Stimulated activated CD4-positive, alpha-beta T cell treated with anti-CD3 and anti-CD28 coated beads, Interleukin-1b, Interleukin-23, amount 100 ng/mL, for 1 hour (primary cell): ENCODE measurements at places on chromosomes 12 and 14.

GRCh38 chr12:54249489-54249888 lies 30.4 kb downstream of the CBX5 start:
- no peak for DNase-seq

DNA sequence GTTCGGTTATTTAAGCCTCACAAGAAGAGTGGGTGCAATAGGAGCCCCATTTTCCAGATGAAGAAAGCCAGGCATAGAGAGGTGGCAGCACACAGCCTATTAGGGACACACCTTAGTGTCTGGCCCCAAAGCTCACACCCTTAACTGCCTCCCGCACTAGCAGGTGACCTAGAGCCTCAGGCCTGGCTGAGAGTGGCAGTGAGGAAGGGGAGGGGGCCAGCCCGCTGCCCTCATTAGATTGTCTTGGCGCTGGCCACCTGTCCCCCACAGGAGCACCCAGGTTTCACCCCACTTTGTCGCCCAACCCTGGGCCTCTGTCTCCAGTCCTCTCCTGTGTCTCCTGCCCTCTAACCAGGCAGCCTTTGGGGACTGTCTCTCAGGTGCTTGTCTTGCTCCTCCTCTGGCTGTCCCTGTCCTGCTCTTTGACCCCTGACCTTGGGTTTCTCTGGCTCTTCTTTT lies 18.5 kb upstream of the PGF start:
- no peak for DNase-seq

DNA sequence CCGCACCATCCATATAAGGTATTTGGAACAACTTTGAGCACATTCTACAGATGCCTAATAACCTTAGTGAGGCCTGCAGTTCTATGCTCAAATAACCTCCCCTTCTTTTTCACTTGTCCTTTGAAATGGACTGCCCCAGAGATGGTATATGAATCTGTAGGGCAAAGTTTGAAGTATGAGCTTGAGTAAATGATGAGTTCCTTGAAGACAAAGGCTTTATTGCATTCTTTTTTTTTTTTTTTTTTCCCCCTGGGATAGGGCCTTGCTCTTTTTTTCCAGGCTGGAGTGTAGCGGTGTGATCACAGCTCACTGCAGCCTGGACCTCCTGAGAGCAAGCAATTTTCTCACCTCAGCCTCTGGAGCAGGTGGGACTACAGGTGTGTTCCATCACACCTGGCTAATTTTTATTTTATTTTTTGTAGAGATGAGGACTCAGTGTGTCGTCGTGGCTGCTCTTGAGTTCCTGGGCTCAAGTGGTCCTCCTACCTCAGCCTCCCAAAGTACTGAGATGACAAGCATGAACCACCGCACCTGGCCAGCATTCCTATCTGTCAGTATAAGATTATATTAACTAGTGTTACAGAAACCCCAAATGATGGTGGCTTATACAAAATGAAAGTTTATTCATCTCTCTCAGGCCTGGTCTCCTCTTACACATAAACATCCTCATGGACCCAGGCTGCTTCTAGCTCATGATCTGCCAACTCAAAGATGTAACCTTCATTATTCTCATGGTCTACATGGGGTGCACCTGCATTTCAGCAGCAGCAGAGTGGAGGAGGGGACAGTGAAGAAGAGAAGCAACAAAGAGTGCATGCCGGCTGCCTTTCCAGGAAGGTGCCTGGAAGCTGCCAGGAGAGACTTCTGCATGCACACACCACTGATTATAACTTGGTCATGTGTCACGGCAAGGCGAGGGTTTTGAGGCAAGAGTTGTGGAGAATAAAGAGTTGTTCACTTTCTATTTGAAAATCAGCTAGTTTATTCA lies 101.4 kb downstream of the DUSP16 start:
- no peak for DNase-seq

GRCh38 chr12:94553130-94553519 lies 93.5 kb upstream of the CEP83 start:
- DNase-seq, result no peak

DNA sequence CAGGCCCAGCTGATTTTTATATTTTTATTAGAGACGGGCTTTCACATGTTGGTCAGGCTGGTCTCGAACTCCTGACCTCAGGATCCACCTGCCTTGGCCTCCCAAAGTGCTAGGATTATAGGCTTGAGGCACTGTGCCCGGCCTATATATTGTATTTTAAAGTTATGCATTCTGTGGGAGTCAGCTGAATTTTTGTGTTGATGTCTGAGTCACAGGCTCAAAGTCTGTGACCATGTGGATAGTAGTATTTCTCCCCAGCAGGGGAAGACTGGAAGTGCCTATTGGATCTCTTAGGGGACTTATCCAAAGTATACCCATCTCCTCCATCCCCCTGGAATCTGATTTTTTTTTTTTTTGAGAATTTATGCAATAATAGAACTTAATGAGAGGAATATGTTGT lies 43.8 kb upstream of the ATF1 start:
- DNase-seq, result no peak

DNA sequence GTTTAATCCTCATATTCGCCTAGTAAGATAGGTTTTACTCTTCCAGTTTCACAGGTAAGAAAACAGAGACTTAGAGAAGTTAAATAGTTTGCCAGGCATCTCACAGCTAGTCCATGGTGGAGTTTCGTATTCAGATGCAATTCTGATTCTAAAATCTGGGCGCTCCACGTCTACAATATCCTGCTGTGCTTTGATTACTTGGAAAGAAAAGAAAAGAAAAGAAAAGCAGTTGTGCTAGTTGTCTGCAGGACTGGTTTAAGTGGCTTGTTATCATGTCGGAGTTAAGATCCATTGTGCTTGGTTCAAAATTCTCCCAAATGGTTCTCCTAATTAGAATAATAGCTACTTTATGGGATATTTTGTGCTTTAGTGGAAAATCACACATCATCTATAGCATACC lies 18.6 kb downstream of the AKAP3 start:
- DNase-seq, result no peak

DNA sequence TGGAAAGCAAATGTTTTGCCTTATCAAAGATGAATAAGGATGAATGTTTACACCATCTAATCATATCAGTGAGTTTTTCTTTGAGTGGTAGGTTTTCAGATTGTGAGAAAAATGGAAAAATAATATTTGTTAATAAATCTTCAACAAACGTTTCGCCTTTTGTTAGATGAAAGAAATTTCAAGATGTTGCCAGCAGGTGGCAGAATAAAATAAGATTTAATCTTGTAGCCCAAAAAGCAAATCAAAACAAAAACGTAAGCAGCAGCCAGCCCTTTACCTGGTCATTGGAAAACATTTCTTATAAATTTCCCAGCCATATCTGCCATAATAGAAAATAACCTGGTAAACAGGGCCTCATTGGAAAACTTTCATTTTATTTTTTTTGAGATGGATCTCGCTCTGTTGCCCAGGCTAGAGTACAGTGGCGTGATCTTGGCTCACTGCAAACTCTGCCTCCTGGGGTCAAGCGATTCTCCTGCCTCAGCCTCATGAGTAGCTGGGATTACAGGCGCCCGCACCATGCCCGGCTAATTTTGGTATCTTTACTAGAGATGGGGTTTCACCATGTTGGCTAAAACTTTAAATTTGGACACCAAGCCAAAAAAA lies 15.4 kb upstream of the TMEM120B start:
- no peak for DNase-seq

GRCh38 chr12:89372584-89373370 lies 20.5 kb upstream of the DUSP6 start:
- DNase-seq, result no peak

DNA sequence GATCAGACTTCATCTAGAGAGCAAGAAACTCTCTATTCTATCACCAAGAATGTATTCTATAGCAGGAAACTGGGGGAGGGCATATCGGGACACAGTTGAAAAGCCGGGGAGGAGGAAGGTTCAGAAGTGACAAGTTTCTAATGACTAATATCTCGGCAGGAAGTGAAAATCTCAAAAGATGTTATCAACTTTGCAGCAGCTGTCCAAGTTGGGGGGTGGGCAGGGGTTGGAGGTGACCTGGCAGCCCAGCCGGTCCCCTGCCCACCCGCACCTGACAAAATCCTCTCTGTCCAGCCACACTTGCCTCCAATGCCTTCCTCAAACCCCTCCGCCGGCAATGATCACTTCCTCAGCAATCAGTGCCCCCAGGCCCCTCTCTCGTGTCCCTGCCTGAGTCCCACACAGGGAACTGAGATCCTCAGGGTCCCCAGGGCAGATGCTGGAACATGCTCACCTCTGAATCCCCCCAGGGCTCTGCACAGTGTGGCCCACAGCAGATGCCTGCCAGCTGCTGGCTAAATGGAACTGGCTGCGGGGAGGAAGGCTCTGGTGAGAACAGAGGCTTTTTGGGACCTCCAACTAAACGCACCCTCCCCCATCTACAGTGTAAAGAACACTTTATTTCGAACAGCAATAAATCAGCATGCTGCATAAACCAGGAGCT lies 43.9 kb downstream of the CCDC88C start:
- no peak for DNase-seq

- no peak for DNase-seq
Observed at GRCh38 chr12:43762596-43762995, 3.8 kb downstream of the IRAK4 start.

- no peak for DNase-seq
Observed at GRCh38 chr14:22024137-22024536, 350.5 kb upstream of the OR4E1 start.

DNA sequence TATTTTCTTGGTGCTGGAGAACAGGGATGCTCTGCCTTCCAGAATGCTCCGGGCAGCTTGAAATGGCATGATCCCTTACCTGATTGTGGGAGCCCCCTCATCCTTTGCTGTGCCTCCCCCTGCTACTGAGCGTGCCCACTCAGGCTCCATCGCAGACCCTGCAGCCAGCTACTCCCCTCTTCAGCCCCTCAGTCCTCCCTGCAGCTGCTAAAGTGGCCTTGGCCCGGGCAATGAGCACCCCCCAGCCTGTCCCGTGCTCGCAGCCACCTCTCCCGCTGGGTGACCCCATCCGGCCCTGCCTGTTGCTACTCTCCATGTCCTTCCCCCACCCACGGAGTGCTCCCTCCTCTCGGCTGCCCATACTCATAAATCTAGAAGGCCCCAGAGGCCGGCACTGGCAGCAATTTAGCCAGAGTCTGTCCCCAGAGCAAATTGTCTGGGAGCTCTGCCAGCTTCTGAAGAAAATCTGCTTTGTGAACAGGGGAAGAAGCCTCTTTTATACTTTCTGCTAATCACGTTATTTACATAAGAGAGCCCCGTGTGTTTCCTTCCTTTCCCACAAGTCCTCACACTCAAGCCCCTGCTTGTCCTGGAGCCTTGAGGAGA lies 143.7 kb upstream of the FRMD6 start:
- DNase-seq, result no peak

DNA sequence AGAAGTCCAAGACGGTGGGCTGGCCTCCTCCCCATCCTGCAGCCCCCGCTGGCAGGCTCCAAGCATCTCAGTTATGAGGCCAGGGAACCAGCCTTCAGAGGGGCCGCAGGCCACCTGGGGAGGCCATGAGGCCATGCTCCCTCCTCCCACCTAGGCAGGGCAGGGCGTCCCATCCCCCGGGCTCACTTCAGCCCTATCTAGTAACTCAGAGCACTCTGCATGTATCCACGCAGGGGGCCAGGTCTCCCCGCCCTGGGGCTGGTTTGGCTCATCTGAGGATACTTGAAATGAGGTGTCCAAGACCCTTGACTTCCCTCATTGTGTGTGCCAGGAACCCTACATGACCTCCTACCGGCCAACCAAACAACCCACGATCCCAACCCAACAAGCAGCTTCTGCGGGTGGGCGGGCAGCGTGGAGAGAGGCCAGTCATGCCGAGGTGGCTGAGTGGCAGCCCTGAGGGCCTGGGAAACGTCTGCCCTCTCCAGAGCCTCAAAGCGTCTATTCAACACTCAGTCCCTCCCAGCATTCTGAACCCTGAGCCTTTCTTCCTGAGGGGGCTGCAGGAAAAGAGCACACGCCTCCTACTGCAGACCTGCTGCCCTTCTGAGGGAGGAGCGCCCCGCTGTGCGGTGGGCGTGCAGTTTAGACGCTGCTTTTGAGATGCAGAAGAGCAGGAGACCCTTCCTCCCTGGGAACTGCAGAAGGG lies 16.8 kb downstream of the ISCA2 start:
- no peak for DNase-seq

- DNase-seq, result no peak
Observed at GRCh38 chr12:69610729-69611128, at the start of gene LRRC10. Gene LRRC10, minus strand, starts transcription at chr12:69610907. Its CDS starts 69 bp downstream, at chr12:69610838.

GRCh38 chr12:15163030-15163976 lies 57.9 kb downstream of the RERG start:
- DNase-seq, result no peak

- no peak for DNase-seq
Observed at GRCh38 chr12:55711786-55712553, 3.9 kb upstream of the BLOC1S1 start.

- no peak for DNase-seq
Observed at GRCh38 chr14:51258280-51258679, 18.2 kb downstream of the TMX1 start.

GRCh38 chr12:12249216-12250050 lies 17.4 kb downstream of the LRP6 start:
- no peak for DNase-seq

- DNase-seq, result no peak
Observed at GRCh38 chr14:102900631-102901571, 21.6 kb upstream of the AMN start.

DNA sequence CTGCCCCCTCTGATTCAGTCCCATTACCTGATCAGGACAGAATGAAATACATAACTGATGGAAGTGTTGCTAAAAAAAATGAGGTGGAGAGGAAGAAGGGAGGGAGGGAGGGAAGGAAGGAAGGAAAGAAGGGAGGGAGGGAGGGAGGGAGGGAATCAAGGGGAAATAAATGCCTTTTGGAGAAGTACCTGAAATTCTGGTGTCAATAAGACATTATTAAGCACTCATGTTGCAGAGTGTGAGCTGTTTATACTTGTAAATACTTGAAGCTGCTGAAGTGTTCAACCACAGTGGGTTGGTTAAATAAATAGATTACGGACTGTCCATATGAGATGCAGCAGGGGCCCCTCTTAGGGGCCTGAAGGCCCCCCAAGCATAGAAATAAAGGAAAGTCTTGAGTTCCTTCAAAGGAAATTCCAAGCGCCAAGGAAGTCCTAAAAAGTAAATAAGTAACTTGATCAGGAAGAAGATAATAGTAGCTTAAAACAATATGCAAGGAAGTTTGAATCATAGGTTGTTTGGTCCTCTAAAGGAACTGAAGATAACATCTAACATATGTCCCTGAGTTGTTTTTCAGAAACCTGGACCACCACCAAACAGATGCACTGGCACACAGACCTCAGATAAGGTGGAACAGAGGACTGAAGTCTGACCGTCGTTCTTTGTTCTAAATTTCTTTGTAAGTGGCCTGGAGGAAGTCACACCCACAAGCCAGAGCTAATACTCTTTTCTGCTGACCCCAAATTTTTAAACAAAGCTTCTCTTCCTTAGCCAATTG lies 110.8 kb downstream of the SEC23A start:
- DNase-seq, result no peak

DNA sequence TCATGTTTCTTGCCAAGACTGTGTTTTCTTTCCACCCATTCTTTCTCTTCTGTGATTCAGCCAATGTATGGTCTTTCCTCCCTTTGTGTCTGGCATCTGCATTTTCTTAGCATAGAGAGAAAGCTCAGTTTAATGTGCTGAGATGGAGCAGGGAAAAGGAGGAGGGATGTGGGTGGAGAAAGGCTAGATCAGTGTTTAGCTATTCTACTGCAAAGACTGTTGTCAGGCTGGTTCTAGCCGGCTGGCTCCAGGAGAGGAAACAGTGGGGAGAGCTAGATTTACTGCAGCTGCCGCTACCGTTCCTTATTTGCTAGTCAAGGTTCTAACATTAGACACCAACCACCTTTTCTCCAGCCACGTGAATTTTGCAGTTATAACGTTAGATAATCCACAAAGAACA lies 5.2 kb upstream of the RIMKLB start:
- no peak for DNase-seq
